ENCODE measurements at places on chromosomes 1 and 21.

DNA sequence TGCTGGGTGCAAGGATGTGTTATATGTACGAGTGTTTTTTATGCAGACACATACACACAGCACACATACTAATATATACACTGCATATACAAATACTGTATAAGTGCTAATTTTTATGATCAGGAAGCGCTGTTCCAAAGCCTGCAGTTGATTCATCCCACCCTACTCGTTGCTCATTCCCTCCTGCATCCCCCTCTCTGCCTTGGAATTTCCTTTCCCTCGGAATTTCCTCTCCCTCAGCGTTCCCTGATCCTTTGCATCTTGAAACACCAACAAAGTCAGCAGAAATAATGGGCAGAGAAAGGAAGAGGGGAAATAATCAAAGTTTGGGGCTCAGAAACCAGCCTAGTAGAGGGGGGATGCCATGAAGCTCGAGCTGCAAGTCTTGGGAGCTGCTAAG is 98.9 kb downstream of the CSMD2 start:
- DNase-seq = no peak

DNA sequence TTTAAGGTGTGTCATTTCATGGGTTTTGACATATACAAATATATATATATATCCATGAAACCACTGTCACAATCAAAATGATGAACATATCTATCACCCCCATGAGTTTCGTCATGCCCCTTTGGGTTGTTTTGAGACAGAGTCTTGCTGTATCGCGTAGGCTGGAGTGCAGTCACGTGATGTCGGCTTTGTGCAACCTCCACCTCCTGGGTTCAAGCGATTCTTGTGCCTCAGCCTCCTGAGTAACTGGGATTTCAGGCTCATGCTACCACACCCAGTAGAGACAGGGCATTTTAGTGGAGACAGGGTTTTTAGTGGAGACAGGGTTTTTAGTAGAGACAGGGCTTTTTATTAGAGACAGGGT is 8.0 kb downstream of the HJV start:
- DNase-seq = no peak

- DNase-seq = peak; percentile 44
Observed at GRCh38 chr1:151510957-151511635, at the start of gene CGN. Gene CGN (plus strand): TSS chr1:151511387. CDS start chr1:151518520, 7,133 bp downstream.

DNA sequence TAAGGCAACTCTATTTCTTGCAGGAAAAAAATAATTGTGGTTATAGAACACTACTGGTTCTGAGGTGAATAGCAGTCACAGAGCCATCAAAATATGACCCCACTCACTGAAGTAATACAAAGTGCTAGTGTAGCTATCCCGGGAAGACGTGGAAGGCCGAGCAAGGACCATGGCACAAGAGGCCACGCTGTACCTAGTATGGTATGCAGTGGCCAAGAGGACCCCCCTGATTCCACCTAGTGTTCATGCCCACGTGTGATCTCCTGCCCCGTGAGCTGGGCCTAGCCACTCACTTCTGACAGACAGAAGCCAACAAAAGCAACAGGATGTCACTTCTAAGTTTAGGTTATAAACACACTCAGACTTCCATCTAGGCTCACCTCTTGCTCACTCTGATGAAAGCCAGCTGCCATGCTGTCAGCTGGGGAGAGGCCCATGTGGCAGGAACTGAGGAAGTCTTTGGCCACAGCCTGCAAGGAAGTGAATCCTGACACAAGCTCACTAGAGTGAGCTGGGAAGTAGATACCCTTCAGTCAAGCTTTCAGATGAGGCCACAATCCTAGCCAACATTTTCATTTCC is 21.7 kb upstream of the LSS start:
- DNase-seq = no peak

DNA sequence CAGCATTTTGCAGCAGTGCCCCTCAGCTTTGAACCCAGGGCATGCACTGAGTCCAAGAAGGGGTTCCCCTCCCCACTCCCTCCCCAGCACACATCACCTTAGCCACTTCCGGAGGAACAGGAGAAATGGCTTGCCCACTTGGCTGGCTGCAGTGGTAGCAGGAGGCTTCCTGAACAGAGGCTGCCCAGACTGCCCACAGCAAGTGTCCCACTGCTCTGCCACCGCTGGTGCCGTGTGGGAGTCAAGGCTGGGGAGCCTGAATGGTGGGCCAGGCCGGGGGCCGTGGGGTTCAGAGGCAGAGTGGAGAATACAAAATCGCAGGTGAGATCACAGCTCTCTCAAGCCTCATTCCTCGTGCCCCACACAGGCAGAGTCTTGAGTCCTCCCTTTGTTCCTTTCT is 34.5 kb downstream of the CD247 start:
- no peak for DNase-seq

DNA sequence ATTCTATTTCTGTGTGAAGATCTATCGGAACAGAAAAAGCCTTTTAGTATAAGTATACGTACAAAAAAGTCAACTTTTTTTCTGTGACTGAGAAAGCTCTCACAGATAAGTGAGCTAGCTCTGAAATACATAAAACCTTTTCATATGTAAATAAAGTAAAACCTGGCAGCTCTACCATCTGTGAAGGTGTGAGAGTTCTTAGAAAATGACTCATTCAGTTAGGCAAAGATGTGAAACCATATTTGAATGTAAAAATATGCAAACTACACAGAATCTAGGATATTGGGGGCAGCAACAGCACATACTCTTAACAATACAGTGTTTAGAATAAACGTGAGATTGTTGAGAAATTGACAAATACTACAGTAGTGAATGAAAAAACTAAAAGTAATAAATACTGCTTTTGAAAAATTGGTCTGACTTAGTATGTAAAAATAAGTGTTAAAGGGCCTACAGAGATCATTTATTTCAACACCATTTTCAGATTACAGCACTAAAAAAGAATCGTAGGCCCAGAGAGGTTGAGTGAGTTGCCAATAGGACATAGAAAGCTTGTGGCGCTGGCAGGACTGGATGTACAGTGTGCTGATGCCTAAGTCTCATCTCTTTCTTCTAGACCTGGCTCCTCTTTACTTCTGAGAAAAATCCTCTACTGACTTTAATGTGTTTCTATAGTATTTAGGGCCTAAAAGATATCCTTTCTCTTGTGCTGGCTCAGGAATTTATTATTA is 19.8 kb downstream of the ATP6V1G3 start:
- no peak for DNase-seq

DNA sequence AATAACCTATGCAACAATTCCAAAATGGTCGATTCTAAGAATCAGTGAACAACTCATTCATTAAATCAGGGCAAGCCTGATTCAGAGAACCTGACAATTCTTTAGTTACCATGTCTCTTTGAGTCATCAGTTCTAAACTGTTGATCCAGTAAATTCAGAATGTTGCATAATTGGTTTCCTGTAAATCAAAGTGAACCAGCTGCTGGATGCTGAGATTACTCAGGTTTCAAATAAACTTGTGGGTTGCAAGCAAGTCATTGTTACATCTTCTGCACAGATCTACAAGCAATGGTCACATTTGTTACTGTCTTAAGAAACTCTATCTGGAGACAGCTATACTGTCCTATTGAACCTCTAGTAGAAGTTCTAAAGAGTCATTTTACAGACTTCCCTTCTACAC is 16.5 kb downstream of the PLA2G2D start:
- DNase-seq = peak; percentile 81

- DNase-seq = no peak
Observed at GRCh38 chr21:46237474-46237873, 8.9 kb upstream of the LSS start.

DNA sequence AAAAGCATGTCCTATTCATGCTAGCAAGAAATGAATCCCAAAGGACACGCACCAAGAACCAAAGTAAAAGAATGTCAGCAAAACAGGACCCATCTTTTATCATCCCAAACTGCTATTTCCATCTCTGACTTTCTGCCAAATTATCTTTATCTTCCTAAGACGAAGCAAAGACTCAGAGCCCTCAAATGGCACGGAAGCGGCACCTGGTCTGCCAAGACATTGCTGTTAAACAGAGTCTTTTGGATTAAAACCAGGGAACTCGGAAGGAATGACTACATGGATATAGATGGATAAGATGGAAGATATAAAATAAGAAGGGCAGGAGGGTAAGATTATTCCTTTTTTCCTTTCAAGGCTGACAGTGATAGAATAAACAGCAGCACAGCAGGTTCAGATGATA is 60.8 kb upstream of the LBR start:
- no peak for DNase-seq

GRCh38 chr1:19439464-19440171 is 45.7 kb downstream of the CAPZB start:
- no peak for DNase-seq

- no peak for DNase-seq
Observed at GRCh38 chr1:84060781-84061180, 61.8 kb upstream of the TTLL7 start.

DNA sequence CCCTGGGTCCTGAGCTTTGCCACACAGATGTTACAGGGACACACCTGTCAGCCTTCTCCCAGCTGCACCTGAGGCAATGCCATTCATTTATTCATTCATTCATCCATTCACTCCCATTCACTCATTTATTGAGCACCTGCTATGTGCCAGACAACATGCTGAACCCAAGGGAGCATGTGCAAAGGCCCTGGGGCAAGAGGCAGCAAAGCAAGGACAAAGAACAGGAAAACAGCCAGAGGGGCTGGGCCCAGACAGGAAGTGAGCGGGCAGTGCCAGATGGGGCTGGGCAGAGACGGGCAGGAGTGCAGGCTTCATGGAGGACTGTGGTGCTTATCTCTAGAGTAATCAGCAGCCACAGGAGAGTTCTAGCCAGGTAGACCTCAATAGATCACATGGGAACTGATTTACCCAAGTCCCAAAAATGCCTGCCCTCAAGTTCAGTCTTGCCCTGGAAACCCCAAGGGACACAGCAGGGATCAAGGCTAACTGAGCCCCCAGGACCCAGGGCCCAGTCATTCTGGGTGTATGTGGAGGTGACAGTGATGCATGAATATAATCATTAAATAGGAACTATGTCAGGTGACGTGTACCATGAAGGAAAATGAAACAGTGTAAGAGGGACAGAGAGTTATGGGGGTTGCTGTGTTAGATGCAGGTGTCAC is 530.3 kb downstream of the MATN1 start:
- DNase-seq = no peak

GRCh38 chr1:106515375-106515774 is 541.1 kb upstream of the PRMT6 start:
- DNase-seq = no peak

DNA sequence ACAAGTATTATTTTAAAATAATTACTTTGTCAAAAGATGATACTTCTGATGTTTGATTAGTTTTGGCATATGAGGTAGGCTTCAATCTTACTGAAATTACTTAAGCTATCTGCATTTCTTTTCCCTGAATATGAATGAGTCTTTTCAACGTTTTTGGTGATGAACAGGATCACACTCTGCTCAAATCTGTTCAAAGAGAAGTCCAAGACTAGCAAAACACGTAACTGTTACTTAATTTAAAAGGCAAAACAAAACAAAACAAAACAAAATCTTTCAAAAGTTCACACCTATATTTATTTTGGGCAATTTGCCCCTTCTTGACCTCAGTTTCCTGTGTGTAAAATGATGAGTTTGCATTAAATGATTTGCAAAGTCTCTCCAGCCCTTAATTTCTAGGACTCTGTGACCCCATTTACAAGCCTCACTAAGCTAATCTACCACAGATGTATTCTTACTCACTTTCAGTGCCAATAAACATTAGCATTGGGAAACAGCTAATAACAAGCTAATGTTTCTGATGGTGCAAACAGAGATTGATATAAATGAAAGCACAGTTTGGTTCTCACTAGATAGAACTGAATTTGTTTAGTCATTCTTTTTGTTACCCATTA is 865.4 kb downstream of the LTN1 start:
- DNase-seq = no peak

GRCh38 chr21:44556879-44557278 is 1.7 kb downstream of the KRTAP10-3 start:
- no peak for DNase-seq

GRCh38 chr1:24955161-24955560 is 25.1 kb upstream of the RUNX3 start:
- DNase-seq = no peak
